ENCODE measurements at places on chromosomes 6 and 20.

GRCh38 chr6:65170273-65170672, 536.8 kb downstream of the EYS start:
- no peak for DNase-seq

GRCh38 chr6:153962555-153962954, 76.5 kb upstream of the OPRM1 start:
- DNase-seq, result no peak

GRCh38 chr6:45664707-45665106, 287.0 kb upstream of the SUPT3H start:
- DNase-seq, result no peak

- peak; percentile 37 for DNase-seq
Measured at GRCh38 chr6:75609639-75610590, 8.2 kb downstream of the SENP6 start.

- DNase-seq, result no peak
Measured at GRCh38 chr6:129679758-129680157, 30.2 kb downstream of the ARHGAP18 start.

DNA sequence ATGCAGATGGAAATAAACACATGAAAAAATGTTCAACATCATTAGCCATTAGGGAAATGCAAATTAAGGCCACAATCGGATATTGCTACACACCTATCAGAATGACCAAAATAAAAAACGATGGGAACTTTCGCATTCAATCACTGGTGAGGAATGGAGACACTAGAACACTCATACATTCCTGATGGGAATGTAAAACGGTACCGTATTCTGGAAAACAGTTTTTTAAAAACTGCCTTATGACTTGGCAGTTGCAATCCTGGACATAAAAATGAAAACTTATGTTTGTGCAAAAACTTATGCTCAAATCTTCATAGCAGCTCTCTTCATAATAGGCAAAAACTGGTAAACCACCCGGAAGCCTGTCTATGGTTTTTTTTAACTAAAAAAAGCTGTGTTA, 146.0 kb downstream of the CEBPB start:
- DNase-seq, result no peak

- DNase-seq, result no peak
Measured at GRCh38 chr20:41274152-41274551, 43.4 kb downstream of the ZHX3 start.

- DNase-seq, result no peak
Measured at GRCh38 chr20:45649312-45649863, 18.3 kb upstream of the WFDC9 start.

GRCh38 chr6:100877851-100878250, 3.3 kb downstream of the ASCC3 start:
- DNase-seq, result no peak

All from inflammatory macrophage treated with lipopolysaccharide for 4 hours (primary cell).